NCI-H345 (cell line): ENCODE measurements at places on chromosomes 7 and 10.
A peak's percentile ranks its signal among the peaks of the same experiment; 100 is the strongest.

DNA sequence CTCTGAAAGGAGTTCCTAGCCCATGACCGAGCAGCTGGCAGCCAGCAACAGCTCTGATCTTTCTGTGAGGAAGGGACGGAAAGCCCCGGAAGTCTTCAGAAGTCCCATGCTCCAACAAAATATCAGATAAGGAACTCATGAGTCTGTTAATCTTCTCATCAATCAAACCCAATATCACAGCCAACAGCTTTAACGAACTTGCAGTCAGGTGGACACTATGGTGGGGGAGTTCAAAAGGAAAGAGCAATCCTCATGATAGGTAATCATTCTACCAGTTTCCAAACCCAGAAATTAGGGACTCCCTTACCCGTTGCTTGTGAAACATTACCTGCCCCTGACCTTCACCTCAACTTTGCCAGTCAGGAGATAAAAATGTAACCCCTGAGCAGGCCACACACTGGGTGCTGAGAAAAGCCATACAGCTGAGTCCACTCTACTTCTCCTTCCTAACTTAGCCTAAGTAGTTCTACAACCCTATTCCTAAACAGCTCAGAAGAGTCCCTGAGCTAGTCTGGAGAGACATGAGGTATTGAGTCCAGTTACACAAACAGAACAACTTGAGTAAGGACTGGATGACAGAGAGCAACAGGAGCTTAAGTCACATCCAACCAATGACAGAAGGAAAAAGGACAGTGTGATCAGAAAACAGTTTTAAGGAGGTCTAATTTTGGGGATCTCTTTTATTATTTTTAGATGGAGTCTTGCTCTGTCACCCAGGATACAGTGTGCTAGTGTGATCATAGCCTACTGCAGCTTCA, 2.2 kb downstream of the NDST2 start:
- no peak for DNase-seq

GRCh38 chr7:129176916-129177710, 11.3 kb upstream of the SMO start:
- no peak for DNase-seq

DNA sequence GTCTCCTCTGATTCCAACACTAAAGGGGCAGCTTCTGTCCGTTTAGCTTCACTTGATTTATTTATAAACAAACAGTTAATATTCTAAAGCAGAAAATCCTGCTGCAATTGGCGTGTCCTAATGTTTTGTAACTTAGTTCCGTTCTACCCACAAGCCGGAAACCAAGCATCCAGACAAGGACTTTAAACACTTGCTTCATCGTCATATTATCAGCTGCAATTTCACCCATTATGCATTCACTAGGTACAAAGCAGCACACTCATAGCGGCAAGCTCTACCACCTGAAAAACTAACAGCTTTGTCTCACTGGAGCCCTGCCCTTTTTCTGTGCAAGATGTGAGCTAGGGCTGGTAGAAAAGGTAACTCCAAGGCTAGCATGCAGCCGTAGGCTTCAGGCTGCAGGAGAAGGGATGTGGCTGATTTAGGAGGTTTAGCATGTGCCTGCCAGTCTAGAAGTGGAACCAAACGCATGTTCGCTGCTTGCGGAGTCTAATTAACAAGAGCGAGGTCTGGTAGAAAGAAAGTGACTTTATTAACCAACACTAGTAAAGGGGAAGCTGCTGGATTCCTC, 43.7 kb upstream of the BPGM start:
- DNase-seq = no peak

GRCh38 chr7:104986628-104987259, 27.3 kb upstream of the KMT2E start:
- DNase-seq = no peak

DNA sequence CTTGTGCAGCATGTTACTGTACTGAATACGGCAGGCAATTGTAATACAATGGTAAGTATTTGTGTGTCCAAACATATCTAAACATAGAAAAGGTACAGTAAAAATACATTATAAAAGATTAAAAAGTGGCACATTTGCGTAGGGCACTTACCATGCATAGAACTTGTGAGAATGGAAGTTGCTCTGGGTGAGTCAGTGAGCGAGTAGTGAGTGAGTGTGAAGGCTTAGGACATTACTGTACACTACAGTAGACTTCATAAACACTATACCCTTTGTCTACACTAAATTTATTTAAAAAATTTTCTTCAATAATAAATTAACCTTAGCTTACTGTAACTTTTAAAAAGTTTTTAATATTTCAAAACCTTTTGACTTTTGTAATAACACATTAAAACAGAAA, 37.5 kb downstream of the BPGM start:
- no peak for DNase-seq

DNA sequence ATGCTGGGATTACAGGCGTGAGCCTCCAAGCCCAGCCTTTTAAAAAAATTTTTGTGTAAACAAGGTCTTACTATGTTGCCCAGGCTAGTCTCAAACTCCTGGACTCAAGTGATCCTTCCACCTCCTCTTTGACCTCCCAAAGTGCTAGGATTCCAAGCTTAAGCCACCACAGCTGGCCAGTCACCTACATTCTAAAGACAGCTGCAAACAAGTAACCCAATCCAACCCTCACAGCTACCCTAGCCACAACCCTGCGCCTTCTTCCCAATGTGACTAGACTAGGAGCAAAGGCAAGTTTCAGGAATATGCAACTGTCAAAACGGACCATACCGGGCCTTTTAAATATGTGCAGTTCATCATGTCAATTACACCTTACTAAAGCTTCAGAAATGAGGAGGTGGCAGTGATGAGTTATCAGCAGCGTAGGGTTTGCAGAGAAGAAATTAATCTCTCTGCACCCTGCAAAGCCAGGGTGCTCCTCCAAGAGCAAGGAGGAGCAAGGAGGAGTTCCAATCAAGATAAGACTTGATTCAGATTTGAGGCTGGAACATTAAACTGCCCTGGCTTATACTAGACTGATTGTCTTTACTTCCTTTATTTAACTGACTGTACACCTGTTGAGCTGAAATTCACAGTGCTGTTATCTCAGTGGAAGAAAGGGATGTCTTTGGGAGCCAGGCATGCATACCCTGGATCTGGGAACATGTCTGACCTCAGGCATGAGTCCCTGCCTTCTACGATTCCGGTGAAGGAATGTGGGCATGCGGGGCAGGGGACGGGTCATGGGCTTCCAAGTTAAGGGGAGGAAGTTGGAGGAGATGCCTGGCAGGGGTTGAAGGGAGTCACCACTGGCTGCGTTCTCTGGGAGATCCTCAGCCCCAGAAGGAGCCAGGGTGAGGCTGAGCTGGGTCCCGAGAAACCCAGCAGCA, 15.5 kb upstream of the TMEM120A start:
- no peak for DNase-seq

DNA sequence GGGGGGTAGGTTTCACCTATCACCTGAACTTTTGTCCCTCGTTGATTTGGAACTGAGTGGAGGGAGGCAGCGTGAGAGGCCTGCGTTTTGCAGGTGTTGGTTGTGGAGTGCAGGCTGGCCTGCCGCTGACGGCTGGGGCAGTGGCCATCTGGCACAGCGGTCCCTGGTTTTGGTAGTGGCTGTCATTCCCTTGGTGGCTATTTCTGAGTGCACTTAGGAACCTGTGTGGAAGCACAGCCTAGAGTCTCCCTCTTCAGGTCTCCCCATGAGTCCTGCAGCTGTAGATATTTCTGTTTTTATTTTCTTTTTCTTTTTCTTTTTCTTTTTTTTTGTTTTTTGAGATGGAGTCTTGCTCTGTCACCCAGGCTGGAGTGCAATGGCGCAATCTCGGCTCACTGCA, 129.2 kb downstream of the CUL2 start:
- DNase-seq = no peak

DNA sequence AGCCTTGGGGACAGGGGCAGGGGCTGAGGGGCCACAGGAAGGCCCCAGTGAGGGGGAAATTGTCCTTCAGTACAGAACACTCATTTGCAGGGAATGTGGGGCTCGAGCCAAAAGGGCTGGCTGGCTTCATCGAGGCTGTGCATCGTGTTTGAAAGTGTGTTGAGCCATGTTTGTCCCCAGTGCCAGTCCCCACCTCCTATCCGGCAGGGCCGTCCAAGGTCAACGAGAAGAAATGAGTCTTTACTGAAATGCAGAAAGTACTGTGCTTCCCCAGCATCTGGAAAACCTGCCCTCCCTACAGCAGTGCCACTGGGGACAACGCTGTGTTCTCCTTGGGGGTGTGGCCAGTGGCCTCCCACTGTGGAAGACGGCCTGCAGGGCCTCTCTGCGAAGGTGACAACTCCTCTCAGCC, 214.1 kb downstream of the KLF6 start:
- no peak for DNase-seq

DNA sequence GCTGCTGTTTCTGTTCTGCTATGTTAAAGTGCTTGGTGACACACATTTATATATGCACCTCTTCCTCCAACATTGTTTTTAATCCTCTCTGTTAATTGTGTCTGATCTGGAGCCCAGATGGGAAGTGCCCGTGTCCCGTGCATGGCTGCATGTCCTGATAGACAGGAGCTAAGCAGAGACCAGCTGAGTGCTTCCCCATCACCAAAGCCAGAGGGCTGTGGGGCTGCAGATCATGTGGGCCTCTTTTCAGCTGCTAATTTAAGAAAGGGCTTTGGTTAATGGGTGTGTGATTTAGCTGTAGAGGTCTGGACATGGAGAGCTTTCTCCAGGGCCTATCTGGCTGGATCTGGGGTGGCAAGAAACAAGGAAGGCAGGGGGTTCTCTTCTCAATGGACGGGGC, 96.5 kb upstream of the NPS start:
- DNase-seq = no peak

- DNase-seq = no peak
Observed at GRCh38 chr7:157555944-157556641, 219.3 kb downstream of the DNAJB6 start.

DNA sequence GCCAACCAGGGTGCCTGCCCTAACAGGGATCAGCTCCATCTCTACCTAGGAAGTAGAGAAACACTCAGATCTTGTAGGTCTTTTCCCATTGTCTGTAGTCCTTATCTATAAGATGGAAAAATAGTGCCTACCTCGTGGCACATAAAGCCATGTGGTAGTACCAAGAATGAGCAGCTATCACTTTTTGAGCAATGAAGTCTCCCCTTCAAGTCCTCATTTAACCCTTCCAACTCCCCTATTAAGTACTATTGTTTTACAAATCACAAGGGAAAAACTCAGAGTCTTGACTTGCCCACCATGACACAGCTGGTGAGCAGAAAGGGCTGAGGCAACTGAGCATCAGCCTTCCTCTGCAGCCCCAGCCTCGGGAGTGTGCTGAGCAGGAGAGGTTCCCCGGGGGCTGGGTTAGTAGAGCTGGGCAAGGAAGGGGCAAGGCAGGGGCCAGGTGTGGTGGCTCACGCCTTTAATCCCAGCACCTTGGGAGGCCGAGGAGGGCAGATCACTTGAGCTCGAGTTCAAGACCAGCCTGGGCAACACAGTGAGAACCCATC, 3.3 kb downstream of the FRAT2 start:
- no peak for DNase-seq

DNA sequence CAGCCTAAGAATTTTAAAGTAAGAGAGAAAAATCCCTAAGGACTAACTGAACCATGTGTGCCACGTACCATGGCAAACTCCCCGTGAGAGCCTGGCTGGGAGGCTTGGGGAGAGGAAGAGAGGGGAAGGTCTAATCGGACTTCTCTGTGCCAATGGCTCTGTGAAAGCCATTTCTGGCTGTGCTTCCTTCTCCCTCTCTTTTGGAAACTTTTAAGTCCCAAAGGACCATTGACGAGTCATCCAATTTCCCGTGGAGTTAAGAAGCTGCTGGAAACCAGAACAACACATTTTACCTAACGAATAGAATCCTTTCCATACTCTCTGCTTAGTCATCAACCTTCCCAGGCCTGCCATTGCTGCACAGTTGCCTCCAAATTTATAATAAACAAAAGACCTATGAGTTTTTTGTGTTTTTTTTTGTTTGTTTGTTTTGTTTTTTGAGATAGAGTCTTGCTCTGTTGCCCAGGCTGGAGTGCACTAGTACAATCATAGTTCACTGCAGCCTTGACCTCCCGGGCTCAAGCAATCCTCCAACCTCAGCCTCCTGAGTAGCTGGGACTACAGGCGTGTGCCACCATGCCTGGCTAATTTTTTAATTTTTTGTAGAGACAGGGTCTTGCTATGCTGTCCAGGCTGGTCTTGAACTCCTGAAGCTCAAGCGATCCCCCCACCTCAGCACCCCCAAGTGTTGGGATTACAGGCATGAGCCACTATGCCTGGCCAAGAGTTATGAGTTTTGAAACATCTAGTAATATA, 13.2 kb downstream of the LAMB1 start:
- no peak for DNase-seq

- no peak for DNase-seq
Observed at GRCh38 chr7:38585572-38586354, 45.4 kb downstream of the AMPH start.

- no peak for DNase-seq
Observed at GRCh38 chr7:100394077-100394476, 20.8 kb downstream of the PILRA start.

DNA sequence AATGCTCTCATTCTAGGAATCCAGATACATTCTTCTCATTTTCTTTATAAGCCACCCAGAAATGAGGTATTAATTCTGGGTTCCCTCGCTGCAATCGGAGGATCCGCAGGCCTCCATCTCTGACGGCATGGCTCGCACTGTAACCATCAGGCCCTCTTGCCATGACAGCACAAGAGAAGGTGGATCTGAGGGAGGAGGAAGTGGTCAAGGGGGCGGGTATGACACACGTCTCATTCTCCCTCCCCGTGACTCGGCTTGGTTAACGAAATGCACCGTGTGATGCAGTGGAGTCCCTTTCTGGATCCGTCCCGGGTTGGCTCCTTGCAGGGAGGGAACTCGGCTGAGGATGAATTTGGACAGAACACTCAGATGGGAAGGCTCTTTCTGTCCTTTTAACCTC, 280.2 kb downstream of the TCERG1L start:
- DNase-seq = no peak

DNA sequence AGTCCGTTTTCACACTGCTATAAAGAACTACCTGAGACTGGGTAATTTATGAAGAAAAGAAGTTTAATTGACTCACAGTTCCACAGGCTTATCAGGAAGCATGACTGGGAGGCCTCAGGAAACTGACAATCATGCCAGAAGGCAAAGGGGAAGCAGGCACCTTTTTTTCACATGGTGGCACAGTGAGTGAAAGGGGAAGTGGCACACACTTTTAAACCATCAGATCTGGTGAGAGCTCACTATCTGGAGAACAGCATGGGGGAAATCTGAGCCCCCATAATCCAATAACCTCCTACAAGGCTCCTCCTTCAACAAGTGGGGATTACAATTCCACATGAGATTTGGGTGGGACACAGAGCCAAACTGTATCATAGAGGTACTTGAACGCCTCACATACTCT, 30.0 kb downstream of the AGR3 start:
- no peak for DNase-seq

- DNase-seq = no peak
Observed at GRCh38 chr7:157845203-157845835, 508.5 kb downstream of the DNAJB6 start.

- no peak for DNase-seq
Observed at GRCh38 chr10:75860009-75860408, 428.6 kb downstream of the LRMDA start.

- no peak for DNase-seq
Observed at GRCh38 chr7:44060948-44061644, 4.3 kb downstream of the PGAM2 start.

- DNase-seq = peak; percentile 2
Observed at GRCh38 chr7:120951826-120952225, 1.2 kb downstream of the ING3 start.

- DNase-seq = no peak
Observed at GRCh38 chr7:128939075-128939860, 1.5 kb downstream of the IRF5 start.
